ENCODE measurements at places on chromosomes 7 and 10. TPM values are rescaled to one million over a fixed set of nuclear protein-coding genes. Genes with fewer than 3 reads are reported as not detected.

Gene FANK1
- total RNA-seq: not detected

Gene PRPS1L1
- not detected for total RNA-seq

Gene INHBA
- total RNA-seq: not detected

Gene SPDYE9
- not detected for total RNA-seq
